Activated CD4-positive, CD25-positive, alpha-beta regulatory T cell (primary cell): ENCODE measurements at places on chromosomes 5 and 9.

GRCh38 chr5:162190-162564, 29.1 kb upstream of the LRRC14B start:
- DNase-seq, result no peak

DNA sequence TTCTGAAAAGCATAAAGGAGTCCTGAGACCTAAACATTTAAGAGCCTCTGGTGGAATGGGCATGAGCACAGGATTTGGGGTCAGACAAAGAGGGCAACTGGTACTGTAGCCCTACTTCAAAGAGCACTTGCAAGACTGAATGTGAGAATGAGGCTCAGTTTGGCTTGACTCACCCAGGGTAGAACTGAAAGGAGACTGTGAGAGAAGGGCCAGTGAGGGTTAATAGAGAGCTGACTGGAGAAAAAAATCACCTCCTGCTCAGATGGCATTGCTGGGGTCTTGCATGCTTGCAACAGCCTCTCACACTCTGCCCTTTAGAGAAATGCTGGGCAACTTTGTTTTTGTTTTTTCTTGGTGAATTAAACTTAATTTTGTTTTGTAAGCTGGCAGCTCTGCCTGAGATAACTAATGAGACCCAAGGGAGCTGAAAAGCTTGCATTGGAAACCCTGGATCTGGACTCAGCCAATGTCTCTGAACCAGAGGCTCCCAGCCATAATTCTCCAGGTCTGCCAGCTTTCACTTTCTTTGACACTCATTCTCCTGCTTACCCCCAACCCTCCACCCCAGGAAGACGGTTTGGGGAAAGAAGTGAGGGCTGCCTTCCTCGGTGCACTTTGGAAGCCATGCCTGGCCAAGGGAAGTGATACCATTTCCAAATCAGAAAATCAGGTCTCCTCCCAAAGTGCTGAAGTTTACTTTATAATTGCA, 161.1 kb upstream of the PANK3 start:
- no peak for DNase-seq

DNA sequence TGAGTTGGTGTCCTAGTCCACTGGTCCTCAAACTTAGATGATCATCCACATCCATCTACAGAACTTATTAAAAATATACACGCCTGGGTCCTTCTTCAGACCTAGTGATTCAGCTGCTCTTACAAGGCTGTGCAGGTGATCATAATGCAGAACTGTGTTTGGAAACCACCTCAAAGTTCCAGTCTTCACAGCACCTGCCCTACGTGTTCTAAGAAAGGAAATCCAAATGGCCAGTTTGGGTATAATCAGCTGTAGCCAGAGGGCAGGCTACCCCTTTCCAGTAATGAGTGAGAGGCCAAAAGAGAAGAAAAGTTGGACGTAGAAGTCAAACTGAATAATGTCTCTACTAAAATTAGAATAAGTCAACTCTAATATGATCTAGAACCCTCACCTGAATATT, 15.4 kb downstream of the REEP5 start:
- no peak for DNase-seq

GRCh38 chr5:104793031-104793754, 1230.6 kb upstream of the NUDT12 start:
- DNase-seq, result no peak

DNA sequence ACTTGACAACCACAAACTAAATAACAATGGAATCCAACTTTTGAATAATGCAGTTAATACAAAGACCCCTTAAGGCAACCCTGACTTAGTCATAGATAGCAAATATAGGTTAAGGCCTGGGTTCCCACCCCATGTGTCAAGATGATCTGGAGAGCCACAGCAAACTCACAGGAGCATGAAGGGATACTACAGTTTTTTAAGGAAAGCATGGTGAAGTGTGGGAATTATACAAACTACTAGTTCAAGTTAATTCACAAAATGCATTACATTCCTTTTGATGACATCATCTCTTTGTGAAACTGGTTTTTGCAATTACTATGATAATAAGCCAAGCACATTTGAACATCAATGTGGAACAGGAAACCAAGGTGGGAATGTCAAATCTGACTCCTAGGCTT, 50.6 kb downstream of the LHFPL2 start:
- no peak for DNase-seq

- no peak for DNase-seq
These were observed 112.7 kb upstream of the IQGAP2 start for GRCh38 chr5:76290321-76290757.

DNA sequence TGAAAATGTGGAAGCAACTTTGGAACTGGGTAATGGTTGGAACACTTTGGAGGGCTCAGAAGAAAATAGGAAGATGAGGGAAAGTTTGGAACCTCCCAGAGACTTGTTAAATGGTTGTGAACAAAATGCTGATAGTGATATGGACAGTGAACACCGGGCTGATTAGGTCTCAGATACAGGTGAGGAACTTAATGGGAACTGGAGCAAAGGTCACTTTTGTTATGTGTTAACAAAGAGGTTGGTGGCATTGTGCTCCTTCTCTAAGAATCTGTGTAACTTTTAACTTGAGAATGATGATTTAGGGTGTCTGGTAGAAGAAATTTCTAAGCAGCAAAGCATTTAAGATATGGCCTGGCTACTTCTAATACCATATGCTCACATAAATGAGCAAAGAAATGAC, 36.4 kb upstream of the CXCL14 start:
- no peak for DNase-seq

GRCh38 chr9:2229109-2229721, 214.1 kb downstream of the SMARCA2 start:
- DNase-seq, result no peak

GRCh38 chr5:34895641-34896419, 19.5 kb downstream of the RAD1 start:
- DNase-seq, result no peak

DNA sequence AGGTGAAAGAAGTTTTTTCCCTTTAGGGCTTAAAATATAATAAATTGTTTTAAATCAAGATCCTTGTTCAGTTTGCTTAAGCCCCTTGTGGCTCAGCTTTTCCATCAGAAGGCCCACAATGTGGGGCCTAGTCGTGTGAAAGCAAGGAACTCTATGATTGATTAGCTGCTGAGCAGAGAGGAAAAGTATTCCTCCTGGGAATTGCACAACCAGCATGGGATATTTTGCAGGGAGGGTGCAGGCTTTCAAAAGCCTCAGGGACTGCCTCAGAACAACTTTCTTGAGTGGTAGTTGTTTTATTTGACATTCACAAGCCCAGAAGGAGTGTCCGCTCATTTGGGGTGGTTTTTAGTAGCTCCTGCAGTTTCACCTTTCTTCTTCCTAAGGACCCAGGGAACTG, 19.8 kb downstream of the TTC23L start:
- DNase-seq, result no peak

DNA sequence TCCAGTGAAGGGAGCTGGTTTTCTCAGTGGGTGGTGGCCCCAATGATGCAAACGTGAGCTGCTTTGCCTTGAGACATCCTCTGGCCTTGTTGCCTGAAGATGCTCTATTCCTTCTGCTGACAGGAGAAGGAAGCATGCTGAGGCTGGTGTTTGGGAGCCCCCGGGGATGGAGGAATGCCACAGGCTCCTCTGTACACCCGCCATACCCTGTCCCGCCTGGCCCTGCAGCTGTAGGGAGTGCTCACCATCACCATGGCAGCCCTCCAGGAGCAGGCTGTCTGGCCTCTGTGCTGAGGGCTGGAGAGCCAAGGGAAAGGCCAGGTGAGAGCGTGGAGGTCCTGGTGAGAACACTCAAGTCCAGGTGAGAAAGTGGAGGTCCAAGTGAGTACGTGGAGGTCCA, 134.4 kb downstream of the MRPL36 start:
- no peak for DNase-seq

GRCh38 chr9:125679597-125680189, 27.3 kb downstream of the MAPKAP1 start:
- DNase-seq, result no peak

GRCh38 chr5:170338933-170339779, 41.6 kb upstream of the LCP2 start:
- peak; percentile 38 for DNase-seq

- no peak for DNase-seq
These were observed 73.5 kb upstream of the ANKRD55 start for GRCh38 chr5:56306433-56307150.

- no peak for DNase-seq
These were observed 90.0 kb upstream of the POU5F2 start for GRCh38 chr5:93831449-93831848.

GRCh38 chr5:37792975-37793631, 46.7 kb downstream of the GDNF start:
- DNase-seq, result no peak

DNA sequence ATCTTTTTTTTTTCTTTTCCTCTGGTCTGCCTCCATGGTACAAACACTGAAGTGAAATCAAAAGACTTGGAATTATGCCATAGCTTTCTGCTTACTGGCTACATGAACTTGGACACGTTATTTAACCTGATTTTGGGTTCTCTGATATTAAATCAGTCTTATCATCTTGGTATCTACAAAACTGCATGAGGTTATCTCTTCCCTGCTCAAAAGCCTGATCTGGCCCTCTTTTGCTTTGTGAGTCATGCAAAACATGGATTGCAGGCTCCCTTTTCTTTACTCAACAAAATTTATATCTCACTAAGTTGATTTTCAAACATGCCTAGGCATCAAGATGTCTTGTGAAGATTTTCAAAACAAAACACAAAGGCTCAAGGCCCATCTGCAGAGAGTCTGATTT, 45.9 kb upstream of the FST start:
- DNase-seq, result no peak

- no peak for DNase-seq
These were observed 191.8 kb upstream of the SMC2 start for GRCh38 chr9:103902263-103902662.

GRCh38 chr5:120017513-120017912, 388.2 kb downstream of the FAM170A start:
- DNase-seq, result no peak

DNA sequence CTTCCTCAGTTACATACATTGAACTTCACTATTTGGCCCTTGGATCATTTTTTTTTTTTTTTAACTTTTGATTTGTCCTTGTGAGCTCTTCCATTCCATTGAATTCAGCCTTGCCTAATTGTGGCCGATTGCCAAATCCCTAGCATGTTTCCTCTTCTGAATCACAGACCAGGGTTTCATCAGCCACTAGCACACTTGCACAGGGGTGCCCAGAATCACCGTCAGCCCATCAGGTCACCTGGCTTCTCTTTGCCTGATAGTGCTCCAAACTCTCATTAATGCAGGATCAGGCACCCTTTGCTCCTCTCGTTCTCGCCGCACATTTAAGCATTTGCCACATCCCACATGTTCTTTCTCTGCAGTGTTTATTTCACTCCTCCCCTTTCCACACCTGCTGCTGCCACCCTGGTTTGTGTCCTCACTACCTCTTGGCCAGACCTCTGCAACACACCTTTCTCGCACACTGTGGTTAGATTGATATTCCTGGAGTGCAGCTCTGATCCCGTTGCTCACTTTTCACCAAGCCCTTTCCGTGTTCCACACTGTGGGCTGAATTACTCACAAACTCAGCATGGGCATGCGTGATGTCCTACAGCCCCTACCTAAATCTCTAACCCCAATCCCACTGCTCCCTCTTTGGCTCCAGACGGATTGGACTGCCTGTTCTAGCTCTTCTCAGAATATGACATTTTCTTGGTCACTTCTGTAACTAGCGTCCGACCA, 9.8 kb downstream of the PIK3R1 start:
- DNase-seq, result no peak

- DNase-seq, result no peak
These were observed 6.0 kb upstream of the NSMF start for GRCh38 chr9:137465000-137465719.

DNA sequence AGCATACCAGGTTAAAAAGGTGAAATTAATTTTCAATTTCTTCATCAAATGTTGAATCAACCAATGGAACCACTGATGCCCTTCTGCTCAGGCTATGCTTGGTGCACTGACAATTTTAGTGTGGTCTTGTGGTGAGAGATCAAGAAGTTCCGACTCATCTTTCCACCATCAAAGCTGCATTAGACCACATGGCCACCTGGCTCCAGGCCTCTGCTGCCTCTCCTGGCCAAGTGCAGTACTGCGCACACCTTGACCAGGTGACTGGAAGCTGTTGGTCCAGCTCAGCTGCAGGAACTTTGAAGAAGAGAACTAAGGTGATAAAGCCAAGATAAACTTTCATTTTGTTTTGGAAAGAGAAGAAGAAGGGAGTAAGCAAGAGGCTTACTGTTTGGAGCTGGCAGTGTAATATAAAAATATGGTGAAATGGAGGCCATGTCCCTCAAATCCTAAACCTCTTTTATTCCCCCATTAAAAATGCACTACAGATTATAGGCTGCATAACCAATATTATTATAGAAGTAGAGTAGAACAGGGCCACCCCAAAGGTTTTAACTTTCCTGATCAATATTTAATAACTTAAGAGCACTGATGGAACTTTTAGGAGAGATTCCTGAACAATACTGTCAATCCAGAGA, 315.5 kb upstream of the C9orf72 start:
- no peak for DNase-seq

- no peak for DNase-seq
These were observed 9.6 kb downstream of the PALM2AKAP2 start for GRCh38 chr9:109789556-109789955.

GRCh38 chr9:99855467-99856176, 33.9 kb downstream of the NR4A3 start:
- no peak for DNase-seq

DNA sequence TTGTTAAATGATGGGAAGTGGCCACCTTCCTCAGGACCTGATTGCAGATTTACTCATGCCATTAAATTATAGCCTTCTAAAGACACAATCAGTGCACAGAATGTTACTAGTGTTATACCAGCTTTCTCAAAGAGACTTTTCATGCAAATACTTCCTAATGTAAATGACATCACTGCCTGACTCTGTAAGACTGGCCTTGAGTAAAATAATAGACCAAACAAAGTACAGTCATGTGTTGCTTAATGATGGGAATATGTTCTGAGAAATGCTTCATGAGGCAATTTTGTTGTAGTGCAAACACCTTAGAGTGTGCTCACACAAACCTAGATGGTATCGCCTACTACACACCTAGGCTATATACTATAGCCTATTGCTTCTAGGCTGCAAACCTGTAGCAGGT, 17.0 kb upstream of the C1QTNF3 start:
- DNase-seq, result no peak

DNA sequence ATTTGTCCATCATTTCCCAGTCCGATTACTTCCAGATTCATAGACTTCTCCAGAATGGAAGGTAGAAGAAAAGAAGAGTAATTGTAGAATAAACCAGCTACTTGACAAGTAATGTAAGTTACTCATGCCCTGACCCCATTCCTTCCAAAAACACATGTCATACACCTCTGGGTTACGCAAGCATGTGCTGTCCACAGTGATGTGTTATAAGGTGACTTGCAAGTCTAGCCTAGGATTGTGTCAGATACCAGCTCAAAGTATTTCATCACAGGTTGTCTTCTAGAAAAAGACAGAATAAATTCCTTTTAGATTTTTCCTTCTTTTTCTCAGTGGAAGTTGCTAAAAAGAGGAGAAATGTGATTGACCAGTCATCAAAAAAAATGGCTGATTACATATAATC, 8.0 kb upstream of the TLR4 start:
- DNase-seq, result no peak

DNA sequence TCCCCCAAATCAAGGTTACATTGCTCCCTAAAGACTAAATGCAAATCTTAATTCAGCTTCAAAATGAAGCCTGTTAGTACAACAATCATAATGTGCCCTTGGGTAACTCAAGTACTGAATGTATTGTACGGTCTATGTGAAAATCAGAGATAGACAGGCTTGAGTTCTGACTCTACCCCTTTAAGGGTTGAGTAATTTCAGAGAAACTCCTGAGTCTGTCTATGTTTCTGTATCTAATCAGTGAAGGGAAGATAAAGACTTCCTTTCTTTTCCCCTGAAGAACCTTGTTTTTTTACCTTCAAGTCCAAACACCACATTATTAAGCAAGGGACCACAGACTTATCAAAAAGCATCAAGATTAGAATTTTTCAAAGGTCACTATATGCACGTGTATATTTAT, 108.2 kb downstream of the MPDZ start:
- DNase-seq, result no peak
